Activated CD4-positive, alpha-beta memory T cell treated with anti-CD3 and anti-CD28 coated beads for 36 hours (primary cell): ENCODE measurements at places on chromosomes 4 and X. TPM values are rescaled to one million over a fixed set of nuclear protein-coding genes. Genes with fewer than 3 reads are reported as not detected.

DNA sequence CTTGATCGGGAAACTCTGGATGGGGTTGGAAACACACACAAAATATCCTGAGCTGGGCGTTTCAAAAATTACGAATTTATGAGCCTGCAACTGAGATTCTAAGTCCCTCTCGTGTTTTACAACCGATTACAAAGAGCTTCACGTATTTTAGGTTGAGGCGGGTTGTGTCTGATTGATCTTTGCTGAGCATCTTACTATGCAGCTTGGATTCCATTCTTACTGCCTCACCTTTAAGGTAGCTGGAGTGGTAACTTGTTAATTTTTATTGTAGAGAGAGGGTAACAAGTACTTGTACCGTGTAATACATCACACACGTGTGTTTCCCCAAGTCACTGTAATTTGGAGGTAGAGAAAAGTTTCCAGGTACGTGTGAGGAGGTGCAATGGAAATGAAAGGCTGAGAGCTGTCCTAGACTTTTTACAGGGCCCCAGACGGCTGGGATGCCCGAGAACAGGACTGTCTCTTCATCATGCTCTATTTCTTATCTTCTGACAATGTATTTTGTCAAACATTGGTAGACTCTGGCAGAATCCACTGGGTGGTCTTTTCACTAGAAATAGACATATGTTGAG is 97.8 kb upstream of the TENM3 start:
- DNase-seq = no peak

- no peak for DNase-seq
Observed at GRCh38 chr4:177108708-177109107, 201.0 kb upstream of the NEIL3 start.

The KIF4A gene
- total RNA-seq = 28.3 TPM

- no peak for DNase-seq
Observed at GRCh38 chr4:11436084-11436483, 7.4 kb upstream of the HS3ST1 start.

GRCh38 chr4:74109870-74110605 is 11.0 kb upstream of the CXCL2 start:
- no peak for DNase-seq

The RAB41 gene
- total RNA-seq = not detected

The FAM133A gene
- total RNA-seq = not detected

- no peak for DNase-seq
Observed at GRCh38 chr4:8010618-8011017, 71.0 kb upstream of the AFAP1 start.

GRCh38 chrX:132568291-132568690 is 79.5 kb upstream of the MBNL3 start:
- no peak for DNase-seq

- no peak for DNase-seq
Observed at GRCh38 chr4:123613586-123614344, 217.2 kb downstream of the SPRY1 start.

DNA sequence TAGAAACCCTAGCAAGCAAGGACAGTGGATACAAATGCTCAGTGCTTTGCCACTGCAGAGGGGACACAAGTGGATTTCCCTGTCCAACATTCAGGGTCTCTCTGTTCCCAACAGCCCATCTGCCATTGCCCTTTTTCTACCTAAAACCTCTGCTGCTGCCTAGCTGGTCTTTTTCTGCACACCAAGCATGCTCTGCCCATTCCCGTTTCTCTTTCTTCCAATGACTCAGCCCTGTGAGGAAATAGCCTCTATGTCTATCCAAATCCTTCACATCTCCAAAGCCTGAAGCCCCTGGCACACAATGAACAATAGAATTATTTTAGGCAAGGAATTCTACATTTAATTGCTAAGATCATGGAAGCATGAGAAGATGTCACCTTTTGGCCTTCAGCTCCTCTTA is 5.7 kb upstream of the AMELX start:
- DNase-seq = no peak

DNA sequence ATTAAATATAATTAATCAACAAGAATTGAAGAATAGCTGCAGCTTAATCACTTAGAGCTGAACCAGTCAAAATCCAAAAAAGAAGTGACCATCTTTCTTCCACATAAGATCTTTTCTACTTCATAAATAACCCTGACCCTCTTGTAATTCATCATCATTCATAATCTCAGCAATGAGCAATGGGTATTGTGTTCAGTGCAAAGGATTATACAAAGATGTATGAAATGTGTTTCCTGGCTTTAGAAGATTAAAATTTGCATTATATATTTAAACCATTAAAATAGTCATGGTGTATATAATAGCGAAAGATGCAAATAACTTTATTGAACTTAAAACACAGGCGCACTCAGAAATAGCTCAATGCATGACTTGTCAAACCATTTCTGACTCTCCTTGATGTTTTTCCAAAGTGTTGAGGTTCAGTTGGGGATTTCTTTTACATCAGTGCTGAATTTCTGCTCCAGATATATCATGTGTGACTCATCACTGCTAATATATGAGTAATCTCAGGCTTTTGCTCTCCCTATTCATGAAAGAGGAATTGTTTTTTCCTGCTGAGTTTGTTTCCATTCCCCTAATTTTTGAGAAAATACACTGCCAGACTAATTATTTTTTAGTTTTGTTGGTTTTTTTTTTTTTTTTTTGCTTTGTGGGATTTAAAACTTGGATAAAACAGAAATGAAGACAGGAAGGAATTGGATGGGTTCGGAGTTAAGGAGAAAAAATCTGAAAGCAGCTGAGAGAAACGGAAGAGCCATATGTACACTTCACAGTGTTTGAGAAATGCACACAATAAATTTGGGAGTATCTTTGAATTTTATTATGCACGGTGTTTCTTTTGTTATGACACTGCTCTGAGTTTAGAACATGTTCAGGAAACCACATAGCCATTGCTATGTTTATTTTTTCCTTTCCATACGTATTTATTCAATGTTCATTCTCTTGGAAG is 290.1 kb upstream of the PCDH7 start:
- no peak for DNase-seq

DNA sequence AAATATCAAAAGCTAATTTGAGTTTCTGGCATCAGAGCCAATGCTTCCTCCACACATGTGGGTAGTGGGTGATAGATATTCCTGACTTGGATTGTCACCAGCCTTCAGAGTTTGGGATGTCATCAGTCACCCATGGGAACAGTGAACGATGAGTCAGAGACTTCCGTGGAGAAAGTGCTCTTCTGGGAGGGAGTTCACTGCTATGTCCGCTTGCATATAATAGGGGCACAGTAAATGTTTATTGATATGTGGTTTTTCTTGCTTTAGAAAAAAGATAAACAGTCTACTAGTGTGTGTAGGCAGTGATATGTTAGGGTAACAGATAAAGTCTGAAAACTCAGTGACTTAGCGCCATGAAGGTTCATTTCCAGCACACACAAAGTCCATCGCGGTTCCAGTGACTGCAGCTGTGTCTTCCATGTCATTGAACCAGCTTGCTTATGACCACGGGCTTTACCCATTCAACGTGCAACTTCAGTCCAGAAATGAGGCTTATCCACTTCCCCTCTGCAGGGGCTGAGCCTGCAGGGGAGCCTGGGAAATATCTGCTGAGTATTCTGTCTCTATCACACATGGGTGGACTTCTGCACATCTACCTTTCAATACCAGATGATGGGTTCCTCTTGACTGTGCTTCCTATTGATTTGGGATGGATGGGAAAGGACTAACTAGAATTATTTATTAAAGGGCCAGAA is 87.7 kb upstream of the WWC2 start:
- no peak for DNase-seq

The NWD2 gene
- not detected for total RNA-seq

The USP38 gene
- 21.7 TPM for total RNA-seq

The ZNF630 gene
- total RNA-seq = 1.5 TPM

- no peak for DNase-seq
Observed at GRCh38 chr4:48746608-48747362, 33.3 kb downstream of the FRYL start.

GRCh38 chr4:48623182-48623780 is 133.2 kb downstream of the ZAR1 start:
- DNase-seq = no peak

- DNase-seq = no peak
Observed at GRCh38 chrX:103789004-103789403, 12.4 kb downstream of the PLP1 start.

DNA sequence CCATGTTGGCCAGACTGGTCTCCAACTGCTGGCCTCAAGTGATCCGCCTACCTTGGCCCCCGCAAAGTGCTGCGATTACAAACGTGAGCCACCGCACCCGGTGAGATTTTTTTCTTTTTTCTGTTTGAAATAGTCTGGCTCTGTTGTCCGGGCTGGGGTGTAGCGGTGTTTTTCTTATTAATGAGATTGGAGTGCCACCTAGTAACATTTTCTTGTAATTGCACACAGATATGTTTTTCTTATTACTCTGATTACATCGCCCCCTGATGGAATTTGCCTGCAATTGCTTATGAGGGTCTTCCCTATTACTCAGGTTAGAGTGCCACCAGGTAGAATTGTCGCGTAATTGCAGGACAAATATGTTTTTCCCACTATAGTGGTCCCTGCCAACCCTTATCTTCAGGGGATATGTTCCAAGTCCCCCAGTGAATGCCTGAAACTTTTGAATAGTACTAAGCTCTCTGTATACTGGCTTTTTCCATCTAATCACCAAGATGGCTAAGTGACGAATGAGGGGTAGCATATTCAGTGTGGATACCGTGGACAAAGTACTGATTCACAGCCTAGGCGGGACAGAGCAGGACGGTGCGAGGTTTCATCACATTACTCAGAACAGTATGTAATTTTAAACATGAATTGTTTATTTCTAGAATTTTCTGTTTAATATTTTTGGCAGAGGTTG is 8.6 kb upstream of the PDHA1 start:
- peak; percentile 14 for DNase-seq

DNA sequence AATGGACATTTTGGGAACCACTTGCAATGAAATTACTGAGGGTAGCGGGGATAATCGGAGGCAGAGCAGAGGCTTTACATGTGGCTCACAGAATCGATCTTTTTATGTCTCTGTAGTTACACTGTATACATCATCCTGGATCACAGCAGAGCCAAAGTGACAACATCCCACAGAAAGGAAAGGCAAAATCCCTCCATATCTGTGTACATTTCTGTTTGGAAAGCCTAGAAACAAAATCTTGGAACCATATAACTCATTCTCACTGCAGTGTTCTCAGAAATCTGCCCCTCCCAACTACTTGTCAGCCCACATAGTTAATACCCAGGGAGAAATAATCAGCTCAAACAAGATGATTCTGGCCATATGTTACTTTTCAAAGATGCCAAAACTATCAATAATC is 211.6 kb downstream of the DCLK2 start:
- DNase-seq = no peak

The PDHA2 gene
- not detected for total RNA-seq

The MAGEA6 gene
- total RNA-seq = not detected

DNA sequence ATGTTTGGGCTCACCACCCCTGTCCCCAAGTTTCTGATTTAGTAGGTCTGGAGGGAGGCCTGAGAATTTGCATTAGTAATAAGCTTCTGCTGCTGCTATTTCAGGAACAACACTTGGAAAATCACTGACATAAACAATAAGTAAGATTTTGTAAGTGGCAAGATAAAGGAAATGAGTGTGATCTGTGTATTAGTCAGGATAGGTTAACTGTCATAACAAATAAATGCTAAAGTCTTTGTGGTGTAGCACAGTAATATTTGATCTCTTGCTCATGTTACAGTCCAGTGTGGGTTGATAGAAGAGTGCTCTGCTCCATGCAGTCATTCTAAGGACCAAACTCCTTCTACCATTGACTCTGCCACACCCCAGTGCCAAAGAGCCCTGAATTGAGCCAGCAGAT is 67.0 kb downstream of the NHS start:
- peak; percentile 10 for DNase-seq

DNA sequence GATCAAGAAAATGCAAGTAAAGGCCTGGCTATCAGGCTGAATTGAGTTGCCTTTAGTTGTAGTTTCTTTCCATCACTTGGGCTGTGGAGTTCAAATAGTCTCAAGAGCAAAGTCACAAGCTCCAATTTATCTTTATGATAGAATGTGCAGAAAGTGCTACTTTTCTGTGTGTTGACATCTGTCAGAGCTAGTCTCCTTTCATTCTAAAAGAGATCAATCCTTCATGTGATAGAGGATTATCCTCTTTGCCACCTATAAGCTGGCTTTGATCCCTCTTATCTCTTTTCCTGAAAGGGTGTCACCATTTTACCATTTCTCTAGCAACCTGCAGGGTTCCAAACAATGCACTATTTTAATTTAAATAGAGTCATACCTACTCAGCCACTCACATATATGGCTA is 224.9 kb downstream of the TEX13A start:
- no peak for DNase-seq

The FAM9B gene
- not detected for total RNA-seq

The ARHGAP4 gene
- 160 TPM for total RNA-seq

- no peak for DNase-seq
Observed at GRCh38 chr4:26238426-26238777, 82.4 kb upstream of the RBPJ start.

The EDNRA gene
- total RNA-seq = not detected

The CXXC4 gene
- not detected for total RNA-seq
